ENCODE measurements at places on chromosomes 3 and 15. TPM values are rescaled to one million over a fixed set of nuclear protein-coding genes. Genes with fewer than 3 reads are reported as not detected.

SEC61A1 gene
- total RNA-seq, result 208 TPM

AMT gene
- 1.6 TPM for total RNA-seq

XIRP1 gene
- 4.1 TPM for total RNA-seq

TRH gene
- not detected for total RNA-seq

GRCh38 chr3:23648326-23648995 is 157.3 kb upstream of the UBE2E1 start:
- DNase-seq, result no peak
- H3K4me3 ChIP-seq, result no peak overlapping the region
- no peaks in the 10 kb centered on the region for H3K36me3 ChIP-seq
- H3K27me3 ChIP-seq, result no peaks in the 10 kb centered on the region
- no peak overlapping the region for H3K27ac ChIP-seq
- H3K4me1 ChIP-seq, result no peaks in the 10 kb centered on the region

- H3K4me3 ChIP-seq, result no peak overlapping the region
- H3K27me3 ChIP-seq, result no peaks in the 10 kb centered on the region
- no peaks in the 10 kb centered on the region for H3K4me1 ChIP-seq
- no peak for DNase-seq
These were observed 18.9 kb upstream of the TIGIT start for GRCh38 chr3:114274929-114275328.

DNA sequence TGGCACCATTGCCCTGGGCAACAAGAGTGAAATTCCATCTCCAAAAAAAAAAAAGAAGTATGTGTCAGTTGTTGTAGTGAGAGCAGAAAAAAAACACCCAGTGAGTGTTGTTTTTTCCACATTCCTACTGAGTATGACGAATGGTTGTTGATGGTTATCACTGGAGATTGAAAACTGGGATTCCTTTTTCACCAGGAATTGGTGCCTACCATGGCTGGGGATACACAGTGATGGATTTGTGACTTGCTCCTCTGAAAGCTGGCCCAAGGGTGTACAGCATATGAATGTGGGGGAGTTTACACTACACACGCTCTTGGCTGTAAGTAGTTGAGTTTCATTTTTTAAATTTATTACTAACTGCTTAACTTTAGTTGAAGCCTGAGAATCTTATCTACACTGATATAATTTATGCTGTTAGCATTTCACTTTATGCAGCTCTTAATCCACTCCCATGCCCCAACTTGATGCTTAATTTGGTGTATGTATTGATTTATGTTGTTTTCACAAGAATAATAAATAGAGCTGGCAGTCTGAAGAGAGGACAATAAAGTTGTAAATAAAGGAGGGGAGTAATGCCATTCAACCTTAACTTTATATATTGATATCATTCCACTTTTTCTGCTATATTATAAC is 56.0 kb upstream of the MME start:
- no peaks in the 10 kb centered on the region for H3K27me3 ChIP-seq
- no peak for DNase-seq
- H3K4me3 ChIP-seq, result no peak overlapping the region
- no peak overlapping the region for H3K27ac ChIP-seq
- no peaks in the 10 kb centered on the region for H3K4me1 ChIP-seq
- H3K36me3 ChIP-seq, result no peaks in the 10 kb centered on the region

DNA sequence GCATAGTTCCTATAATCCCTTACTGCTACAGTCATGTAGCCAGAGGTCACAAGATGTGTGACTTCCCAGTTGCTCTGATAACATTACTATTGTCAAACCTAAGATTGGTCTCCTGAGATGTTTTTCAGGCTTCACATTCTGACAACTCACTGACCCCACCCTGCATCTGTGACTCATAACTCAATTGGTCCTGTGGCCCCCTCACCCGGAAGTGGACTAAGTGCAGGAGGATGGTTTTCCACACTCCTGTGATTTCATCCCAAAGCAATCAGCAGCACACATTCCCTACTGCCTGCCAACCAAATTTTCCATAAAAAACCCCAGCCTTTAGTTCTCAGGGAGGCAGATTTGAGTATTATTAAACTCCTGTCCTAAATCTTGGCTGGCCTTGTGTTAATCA is 564.9 kb upstream of the ZNF385D start:
- H3K36me3 ChIP-seq, result no peaks in the 10 kb centered on the region
- no peak overlapping the region for H3K27ac ChIP-seq
- no peaks in the 10 kb centered on the region for H3K27me3 ChIP-seq
- no peak overlapping the region for H3K4me3 ChIP-seq

- no peaks in the 10 kb centered on the region for H3K4me1 ChIP-seq
- H3K27ac ChIP-seq, result no peak overlapping the region
- H3K4me3 ChIP-seq, result no peak overlapping the region
These were observed 257.6 kb upstream of the TLE3 start for GRCh38 chr15:70355275-70355795.

DNA sequence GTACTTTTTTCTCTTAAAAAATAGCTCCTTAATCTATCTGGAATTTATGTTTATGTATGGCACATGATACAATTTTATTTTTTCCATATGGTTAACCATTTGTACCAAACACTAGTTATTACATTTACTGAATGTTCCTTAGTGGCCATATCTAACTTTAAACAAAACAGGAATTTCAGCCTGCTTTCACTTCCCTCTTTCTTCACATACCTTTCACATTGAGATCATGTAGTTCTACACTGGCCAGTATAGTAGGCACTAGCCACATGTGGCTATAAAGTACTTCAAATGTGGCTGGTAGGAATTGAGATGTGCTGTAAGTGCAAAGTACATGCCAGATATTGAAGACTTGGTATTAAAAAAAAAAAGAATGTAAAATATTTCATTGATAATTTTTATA is 4.7 kb upstream of the RYK start:
- H3K27me3 ChIP-seq, result no peaks in the 10 kb centered on the region
- no peaks in the 10 kb centered on the region for H3K36me3 ChIP-seq
- DNase-seq, result no peak
- H3K4me1 ChIP-seq, result peaks cover 13% of the 10 kb centered on the region

DNA sequence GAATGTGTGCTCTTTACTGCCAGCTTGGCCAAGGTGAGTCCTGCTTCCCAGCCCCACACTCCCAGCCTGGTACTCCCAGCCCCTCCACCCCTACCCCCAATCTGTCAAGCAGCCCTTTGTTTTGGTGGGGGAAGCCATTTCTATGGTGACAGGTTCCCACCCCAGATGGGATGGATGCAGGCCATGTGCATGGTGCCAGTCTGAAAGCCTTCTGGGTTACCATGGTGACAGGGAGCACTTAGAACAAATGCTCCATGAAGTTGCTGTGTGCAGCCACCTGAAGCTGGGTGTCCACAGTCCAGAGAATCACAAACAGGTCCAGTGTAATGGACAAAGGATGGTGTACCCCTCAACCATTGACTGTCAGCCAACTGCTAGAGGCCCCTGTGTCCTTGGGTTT is 19.1 kb upstream of the VILL start:
- no peaks in the 10 kb centered on the region for H3K36me3 ChIP-seq
- H3K27ac ChIP-seq, result no peak overlapping the region
- no peaks in the 10 kb centered on the region for H3K4me1 ChIP-seq
- no peaks in the 10 kb centered on the region for H3K27me3 ChIP-seq
- H3K4me3 ChIP-seq, result no peak overlapping the region

Measured in CD8-positive, alpha-beta memory T cell (primary cell).